ENCODE measurements at places on chromosomes 16 and 17. TPM values are rescaled to one million over a fixed set of nuclear protein-coding genes. Genes with fewer than 3 reads are reported as not detected.
A peak's percentile ranks its signal among the peaks of the same experiment; 100 is the strongest.

- H3K27me3 ChIP-seq, result no peaks in the 10 kb centered on the region
- H3K27ac ChIP-seq, result no peak overlapping the region
- no peak for DNase-seq
- no peak overlapping the region for H3K4me3 ChIP-seq
- no peaks in the 10 kb centered on the region for H3K36me3 ChIP-seq
Observed at GRCh38 chr17:36597866-36598777, 3.3 kb upstream of the MRM1 start.

DNA sequence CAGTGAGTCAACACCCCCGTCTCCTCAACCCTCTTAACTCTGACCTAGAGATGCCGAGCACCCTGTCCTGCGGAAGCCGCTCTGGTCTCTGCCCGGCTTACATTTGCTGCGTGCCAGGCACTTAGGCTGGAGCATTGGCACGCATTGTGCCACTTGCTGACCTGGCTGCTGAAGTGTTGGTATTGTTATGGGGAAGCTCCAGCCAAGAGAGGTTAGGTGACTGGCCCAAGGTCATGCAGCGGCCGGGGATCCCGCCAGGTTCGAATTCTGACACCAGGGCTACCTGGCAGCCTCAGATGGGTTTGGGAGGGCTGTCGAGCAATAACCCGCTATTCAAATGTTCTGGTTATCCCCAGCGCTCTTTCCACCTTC is 5.0 kb upstream of the HSD17B1 start:
- no peak for DNase-seq
- H3K27ac ChIP-seq, result peak overlapping the region; percentile 59
- H3K27me3 ChIP-seq, result no peaks in the 10 kb centered on the region
- no peak overlapping the region for H3K4me3 ChIP-seq
- peaks cover 31% of the 10 kb centered on the region for H3K4me1 ChIP-seq

GRCh38 chr17:7992516-7992915 is 9.9 kb upstream of the GUCY2D start:
- no peak for DNase-seq
- no peaks in the 10 kb centered on the region for H3K27me3 ChIP-seq

DNA sequence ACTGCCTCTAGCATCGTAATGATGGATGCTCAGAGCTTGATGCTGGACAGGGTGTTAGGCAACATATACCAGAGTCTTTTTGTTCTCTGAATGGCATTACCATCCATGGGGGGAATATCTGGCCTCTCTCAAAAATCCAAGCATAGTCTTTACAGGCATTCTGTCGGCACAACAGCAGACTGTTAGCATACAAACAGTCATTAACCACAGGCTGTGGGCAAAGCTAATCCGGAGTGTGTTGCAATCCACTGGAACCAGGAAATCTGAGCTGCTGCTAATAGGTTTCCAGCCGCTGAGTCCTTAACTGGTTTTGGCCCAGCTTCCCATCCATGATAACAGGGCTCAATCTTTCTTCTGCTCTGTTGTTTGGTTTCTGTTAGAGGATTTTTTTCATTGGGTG is 371.9 kb downstream of the HS3ST3B1 start:
- no peak overlapping the region for H3K27ac ChIP-seq
- H3K4me1 ChIP-seq, result no peaks in the 10 kb centered on the region
- no peak for DNase-seq
- no peak overlapping the region for H3K4me3 ChIP-seq
- H3K36me3 ChIP-seq, result no peaks in the 10 kb centered on the region

DNA sequence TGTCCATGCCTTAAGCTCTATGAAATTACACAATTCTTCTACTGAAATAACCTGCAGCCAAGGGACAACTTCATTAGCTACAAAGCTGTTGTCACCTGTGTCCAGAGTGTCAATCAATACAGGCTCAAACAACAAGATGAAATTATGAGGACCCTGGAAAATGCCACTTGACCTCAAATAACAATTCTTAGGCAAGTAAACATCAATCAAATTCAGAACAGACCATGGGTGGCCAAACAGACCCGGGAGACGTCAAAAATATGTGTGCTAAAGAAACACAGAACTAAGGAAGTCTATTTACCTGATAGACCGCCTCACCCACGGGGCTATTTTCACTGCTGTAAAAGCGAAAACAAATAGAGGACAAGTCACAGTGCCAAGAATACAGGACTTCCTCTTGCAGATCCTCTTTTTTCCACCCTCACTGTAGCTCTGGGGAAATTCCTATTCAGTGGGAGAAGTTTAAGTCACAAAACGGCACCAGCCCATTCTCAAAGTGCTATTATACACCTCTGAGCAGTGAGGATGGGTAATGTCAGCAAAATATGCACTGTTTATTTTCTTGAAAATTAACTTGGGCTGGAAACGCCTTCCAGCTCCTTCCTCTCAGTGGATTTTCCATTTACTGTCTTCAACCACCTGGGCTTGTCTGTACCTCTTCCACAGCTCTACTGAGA is 2.7 kb downstream of the LITAF start:
- H3K4me1 ChIP-seq, result peaks cover 32% of the 10 kb centered on the region
- peak overlapping the region; percentile 0 for H3K4me3 ChIP-seq
- no peaks in the 10 kb centered on the region for H3K36me3 ChIP-seq
- H3K27me3 ChIP-seq, result no peaks in the 10 kb centered on the region
- DNase-seq, result no peak
- H3K27ac ChIP-seq, result peak overlapping the region; percentile 89

DNA sequence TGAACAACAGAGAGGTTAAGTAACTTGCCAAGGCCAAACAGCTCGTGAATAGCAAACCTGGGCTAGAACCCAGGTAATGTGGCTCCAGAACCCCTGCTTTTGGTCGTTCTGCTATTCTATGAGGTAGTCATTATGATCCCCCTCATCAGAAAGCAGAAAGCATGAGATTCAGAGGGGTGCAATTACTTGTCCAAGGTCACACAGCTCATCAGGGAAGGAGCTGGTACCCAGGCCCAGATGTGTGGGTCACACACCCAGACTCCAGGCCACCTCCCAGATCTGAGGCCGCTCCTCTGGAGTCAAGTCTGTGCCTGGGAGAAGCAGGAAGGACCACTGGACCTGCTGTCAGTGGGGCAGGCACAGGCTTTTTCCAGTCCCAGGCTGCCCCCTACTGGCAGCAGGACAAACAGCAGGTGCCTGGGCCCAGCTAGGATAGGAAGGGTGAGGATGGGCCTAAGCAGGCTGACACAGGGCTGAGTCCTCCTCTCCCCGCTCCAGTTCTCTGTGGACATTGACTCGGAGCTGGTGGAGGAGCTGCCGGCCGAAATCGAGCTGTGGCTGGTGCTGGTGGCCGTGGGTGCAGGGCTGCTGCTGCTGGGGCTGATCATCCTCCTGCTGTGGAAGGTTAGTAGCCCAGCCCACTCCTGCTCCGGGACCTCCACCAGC is 7.8 kb upstream of the PDK2 start:
- no peak overlapping the region for H3K4me3 ChIP-seq
- no peak overlapping the region for H3K27ac ChIP-seq
- H3K36me3 ChIP-seq, result no peaks in the 10 kb centered on the region
- DNase-seq, result peak; percentile 82
- H3K4me1 ChIP-seq, result no peaks in the 10 kb centered on the region

DNA sequence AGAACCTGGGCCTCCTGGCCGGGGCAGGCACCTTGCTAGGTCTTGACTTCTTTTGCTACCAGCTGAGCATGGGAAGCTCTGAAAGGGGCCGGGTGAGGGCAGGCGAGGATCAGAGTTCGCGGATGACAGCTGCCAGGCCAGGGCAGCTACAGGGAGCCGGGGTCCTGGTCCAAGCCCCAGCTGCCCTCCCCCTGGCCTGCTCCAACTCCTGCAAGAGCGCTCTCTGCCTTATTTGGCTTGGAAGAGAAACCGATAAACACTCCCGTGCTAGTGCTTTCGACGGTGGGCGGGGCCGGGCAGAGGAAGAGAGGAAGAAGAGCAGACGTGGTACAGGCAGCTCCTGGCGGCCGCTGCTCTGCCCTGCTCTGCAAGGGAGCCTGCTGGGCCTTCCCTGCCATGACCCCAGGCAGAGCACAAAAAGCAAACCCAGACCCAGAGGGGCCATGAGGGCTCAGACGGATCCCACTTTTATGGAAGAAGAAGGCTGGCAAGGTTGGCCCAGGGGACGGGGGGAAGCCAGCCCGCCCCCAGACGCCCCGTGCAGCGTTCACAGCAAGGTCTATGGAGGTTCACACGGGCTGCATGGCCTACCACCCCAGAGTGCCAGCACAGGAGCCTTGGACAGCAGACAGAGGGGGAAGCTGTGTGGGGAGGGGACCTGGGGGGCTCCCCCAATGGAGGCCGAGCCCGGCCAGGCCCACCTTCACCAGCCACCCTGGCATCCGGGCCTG is 25.6 kb downstream of the PIEZO1 start:
- H3K27ac ChIP-seq, result peak overlapping the region; percentile 58
- H3K36me3 ChIP-seq, result no peaks in the 10 kb centered on the region
- H3K27me3 ChIP-seq, result no peaks in the 10 kb centered on the region
- DNase-seq, result peak; percentile 60

GRCh38 chr17:83200231-83200699 is 120.9 kb downstream of the METRNL start:
- no peak overlapping the region for H3K4me3 ChIP-seq
- no peaks in the 10 kb centered on the region for H3K27me3 ChIP-seq
- DNase-seq, result no peak
- H3K4me1 ChIP-seq, result no peaks in the 10 kb centered on the region

Gene WSCD1
- 0.95 TPM for polyA plus RNA-seq

Data from liver (tissue), 10 donors.